Endothelial cell (in vitro differentiated cells): ENCODE measurements at places on chromosomes 2 and 18.

DNA sequence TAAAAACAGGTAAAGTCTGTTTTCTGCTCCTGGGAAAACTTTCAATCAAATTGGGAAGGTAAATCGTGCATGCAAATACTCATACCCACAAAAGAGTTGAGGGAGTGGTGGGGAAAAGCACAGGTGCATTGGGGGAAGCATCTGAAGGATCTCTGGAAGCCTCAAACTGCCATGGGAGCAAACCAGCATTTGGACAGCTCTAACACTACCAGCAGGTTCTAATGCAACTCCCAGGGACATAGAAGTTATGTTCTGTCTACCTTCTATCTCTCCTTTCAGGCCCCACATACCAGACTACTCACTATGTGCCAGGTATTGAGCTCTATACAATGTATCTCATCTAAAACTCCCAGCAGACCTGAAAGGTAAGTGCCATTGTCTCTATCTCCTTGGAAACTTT, 933.7 kb downstream of the NRXN1 start:
- DNase-seq, result no peak

GRCh38 chr18:25457601-25458000, 105.6 kb upstream of the ZNF521 start:
- DNase-seq, result no peak

DNA sequence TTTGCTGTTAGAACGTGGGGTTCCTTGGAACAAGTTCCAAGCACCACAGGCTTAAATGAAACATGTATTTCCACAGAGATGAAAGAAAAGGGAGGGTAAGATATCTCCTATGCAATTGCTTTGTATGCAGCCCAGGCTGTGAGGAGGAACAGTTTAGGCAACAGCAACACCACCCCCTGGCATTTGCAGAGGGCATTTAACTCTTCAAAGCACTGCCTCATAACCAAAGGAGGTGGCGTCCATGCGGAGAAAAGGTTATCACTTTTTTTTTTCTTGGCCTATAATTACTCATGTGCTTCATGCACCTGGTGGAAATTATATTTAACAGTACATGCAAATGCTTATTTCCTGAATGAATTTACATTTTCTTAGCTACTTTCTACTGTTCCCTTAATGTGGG, 286.0 kb downstream of the LPIN1 start:
- no peak for DNase-seq

- DNase-seq, result no peak
Measured at GRCh38 chr18:6557057-6557769, 142.5 kb upstream of the L3MBTL4 start.

DNA sequence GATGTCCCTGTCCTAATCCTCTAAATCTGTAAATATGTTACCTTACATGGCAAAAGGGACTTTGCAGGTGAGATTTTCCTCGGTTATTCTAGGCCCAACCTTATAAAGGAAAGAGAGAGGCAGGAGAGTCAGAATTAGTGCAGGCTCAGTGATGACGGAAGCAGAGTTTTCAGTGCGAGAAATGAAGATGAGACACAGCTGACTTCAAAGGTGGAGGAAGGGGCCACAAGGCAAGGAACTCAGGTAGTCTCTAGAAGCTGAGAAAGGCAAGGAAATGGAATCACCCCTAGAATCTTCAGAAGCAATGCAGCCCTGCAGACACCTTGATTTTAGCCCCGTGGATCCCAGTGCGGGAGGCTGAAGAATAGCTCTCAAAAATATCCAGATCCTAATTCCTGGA, 7.2 kb upstream of the LCLAT1 start:
- DNase-seq, result no peak

- DNase-seq, result no peak
Measured at GRCh38 chr2:161677634-161678033, 53.4 kb downstream of the SLC4A10 start.

DNA sequence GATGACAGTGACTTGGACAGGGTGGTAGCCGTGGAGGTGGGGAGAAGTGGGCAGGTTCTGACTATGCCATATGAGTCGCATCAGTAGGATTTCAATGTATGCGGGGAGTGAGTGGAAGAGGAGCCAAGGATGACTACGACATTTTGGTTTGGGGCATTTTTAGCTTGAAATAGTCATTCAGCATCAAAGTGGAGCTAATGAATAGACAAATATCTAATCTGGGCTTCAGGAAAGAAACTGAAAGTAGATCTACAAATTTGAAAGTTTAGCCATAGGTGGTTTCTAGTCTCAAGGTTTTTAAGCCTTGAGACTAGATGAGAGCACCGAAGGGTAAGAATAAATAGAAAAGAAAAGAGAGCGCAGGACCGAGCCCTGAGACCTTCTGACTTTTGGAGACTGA, 58.3 kb downstream of the FEZ2 start:
- no peak for DNase-seq

DNA sequence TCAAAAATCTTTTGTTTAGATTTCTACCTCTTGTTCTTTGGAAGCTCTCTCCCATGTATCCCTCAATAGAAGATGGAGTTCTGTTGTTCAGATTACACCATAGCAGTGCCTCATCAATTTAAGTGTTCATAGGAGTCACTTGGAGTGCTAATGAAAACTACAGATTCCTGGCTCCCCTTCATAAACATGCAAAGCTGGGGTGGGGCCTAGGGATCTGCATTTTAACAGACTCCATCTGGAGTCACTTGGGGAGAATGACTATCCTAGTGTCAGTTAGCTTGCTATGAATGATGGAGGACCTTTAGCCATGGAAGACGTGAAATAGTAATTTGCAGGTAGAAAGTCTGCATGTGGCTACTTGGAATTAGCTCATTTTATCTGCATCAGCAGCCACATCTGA, 105.4 kb downstream of the RGPD3 start:
- DNase-seq, result no peak

- no peak for DNase-seq
Measured at GRCh38 chr2:73895473-73895872, 2.7 kb downstream of the ACTG2 start.

DNA sequence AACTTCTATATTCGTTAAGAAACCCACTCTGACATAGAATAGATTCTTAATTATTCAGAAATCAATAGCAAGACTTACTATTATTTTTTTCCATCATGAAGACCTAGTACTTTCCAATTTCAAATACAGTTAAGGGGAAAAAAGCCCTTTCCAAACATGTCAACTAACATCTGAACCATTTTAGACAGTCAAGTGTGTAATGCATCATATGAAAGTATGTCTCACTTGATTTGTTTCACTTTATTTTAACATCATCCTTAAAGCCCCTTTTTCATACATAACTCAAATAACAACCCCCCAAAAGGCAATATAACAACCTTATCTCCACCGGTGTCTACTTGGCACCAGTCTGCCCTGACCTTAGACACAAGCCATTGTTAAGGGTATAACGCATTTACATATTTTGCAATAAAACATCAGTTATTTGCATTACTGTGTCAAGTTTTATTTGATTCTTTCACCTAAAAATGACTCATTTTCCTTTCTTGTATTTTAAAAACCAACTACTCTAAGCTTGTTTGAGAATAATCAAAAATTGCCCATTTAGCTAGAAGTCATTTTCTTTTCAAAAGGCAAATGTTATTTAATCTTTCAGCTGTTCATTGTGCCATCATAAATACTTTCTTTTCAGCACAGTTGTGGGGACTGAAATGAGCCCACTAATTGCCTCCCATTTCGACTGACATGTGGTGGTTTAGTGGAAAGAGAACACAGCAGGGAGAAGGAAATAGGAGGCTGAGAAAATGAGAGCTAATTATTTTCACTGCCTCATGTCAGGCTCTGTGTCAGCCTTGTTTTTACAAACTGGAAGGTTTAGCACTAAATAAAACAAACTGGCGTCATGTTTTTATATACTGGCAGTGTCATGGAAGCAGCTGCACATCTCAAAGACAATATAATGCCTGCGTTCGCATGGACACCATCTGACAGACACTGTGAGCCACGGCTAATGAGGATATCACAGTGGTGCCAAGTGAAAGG, 104.7 kb upstream of the CDCA7 start:
- DNase-seq, result no peak

GRCh38 chr2:1561811-1562421, 148.7 kb downstream of the TPO start:
- DNase-seq, result no peak

- DNase-seq, result no peak
Measured at GRCh38 chr2:1052771-1053191, 102.1 kb downstream of the SNTG2 start.

- DNase-seq, result no peak
Measured at GRCh38 chr18:74773171-74773624, 175.5 kb downstream of the ZNF407 start.

DNA sequence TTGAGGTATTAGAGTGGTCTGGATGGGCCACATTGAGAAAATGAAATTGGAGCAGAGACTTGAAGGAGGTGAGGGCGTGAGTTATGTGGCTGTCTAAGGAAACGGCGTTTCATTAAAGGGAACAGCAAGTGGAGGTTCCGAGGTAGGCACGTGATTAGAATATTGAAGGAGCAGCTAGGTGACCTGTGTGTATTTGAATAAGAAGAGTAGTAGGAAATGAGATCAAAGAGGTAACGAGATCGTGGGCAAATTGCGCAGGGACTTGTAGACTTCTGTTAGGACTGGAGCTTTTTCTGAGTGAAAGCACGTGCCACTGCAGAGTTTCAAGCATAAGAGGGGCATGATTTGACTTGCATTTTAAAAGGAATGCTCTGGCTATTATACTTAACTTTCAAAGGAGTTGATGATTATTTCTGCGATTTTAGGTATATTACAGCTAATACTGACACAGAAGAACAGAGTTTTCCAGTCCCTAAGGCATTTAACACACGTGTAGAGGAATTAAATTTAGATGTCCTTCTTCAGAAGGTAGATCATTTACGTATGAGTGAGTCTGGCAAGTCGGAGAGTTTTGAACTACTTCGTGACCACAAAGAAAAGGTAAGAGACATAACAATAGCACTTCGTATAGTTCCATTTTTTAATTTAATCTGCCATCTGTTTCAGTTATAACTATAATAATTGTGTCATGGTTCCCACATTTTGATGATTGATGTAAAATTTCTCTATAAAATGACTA, 48.7 kb downstream of the RMDN2 start:
- DNase-seq, result no peak

DNA sequence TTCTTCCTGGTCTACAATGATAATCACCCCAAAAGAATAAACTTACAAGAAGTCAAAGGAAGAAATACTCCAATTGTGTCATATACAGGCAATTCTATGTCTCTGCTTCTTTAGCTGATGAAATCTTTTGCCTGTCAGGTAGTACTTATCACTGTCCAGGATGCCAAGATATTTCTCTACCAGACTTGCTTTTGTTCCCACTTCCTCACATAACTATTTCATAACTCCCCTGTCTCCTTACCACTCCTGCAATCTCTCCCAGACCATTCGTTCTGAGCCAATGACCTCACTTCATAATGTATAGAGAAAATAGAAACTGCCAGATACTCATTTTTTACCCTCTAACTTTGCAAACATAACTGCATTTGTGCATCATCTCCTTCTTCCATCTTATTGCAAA, 39.1 kb downstream of the HNMT start:
- no peak for DNase-seq

GRCh38 chr2:165456027-165456426, 13.5 kb upstream of the CSRNP3 start:
- DNase-seq, result no peak

GRCh38 chr2:25797620-25798488, 80.4 kb downstream of the ASXL2 start:
- DNase-seq, result no peak

DNA sequence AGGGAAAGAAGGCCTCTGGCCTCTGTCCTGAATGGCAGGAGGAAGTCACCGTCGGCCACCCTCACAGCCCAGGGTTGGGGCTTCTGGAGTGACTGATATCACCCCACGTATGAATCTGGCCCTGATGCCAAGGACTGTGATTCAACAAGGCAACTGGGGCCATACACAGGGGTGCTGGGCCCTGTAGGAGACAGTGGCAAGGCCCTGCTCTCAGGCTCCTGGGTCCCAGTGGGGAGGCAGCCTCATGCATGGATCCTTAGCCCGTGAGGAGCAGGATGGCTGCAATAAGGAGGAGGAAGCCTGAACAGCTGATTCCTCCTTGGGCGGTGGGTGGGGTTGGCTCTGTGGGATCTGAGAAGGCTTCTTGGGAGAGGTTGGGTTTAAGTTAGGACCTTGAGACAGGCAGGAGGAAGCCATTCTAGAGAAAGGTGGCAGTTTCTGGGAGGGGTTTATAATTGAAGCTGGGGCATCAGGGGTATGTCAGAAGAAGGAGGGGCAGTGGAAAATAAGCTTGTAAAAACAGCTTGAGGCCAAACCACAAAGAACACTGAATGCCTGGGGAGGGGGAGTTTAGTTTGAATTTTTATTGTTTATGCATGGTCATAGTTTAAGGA, 42.8 kb upstream of the LAPTM4A start:
- DNase-seq, result no peak

DNA sequence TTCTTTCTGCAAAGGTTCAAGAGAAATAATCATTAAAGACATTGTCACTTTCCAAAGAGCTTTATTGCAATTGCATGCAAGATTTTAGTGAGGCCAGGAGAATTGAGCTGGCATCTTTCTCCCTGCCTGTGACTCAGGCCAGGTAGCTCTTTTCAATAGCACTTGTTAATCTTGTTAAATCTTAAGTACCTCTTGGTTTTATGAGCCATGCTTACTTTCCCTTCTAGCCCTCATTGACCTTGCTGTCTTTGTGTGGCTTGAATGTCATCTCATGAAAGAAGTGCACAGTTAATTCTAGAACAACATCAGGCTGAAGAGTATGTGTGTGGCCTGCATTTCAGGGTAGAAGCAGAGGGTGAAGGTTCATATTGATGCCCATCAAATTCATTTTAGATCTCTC, 14.8 kb upstream of the LGALSL start:
- DNase-seq, result no peak

GRCh38 chr2:150469706-150470274, 17.7 kb downstream of the RND3 start:
- DNase-seq, result no peak

DNA sequence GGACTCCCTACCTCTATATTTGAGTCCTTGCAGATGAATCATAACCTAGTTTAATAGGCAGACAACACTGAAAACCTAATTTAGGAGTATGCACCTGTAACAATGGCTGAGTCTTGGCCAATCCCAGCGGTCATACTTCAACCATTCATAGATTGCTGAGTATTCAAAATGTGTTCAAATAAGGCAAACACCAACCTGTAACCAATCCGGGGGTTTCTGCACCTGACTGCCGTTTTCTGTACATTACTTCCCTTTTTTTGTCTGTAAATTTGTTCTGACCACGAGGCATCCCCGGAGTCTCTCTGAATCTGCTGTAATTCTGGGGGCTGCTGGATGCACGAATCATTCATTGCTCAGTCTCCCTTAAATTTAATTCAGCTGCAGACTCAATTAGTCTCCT, 338.6 kb downstream of the STK39 start:
- DNase-seq, result no peak

- no peak for DNase-seq
Measured at GRCh38 chr2:171531291-171531690, 9.0 kb downstream of the CYBRD1 start.

DNA sequence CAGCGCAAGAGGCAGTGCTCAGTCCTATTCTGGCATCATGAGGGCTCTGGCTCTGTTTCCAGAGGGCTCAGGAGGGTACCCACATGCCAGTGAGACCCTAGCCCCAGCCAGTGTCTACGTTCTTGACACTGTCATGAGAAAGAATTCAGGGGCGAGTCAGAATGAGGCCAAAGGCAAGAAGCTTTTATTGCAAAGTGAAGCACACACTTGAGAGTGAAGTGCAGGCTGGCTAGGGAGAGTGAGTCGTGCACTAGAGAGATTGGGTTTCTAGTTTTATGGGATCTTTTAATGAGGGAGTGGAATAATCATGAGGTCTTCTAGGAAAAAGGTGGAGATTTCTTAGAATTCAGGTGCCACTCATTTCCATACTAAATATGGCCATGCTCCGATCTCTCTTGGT, 164.1 kb downstream of the DCDC2C start:
- DNase-seq, result no peak
